Foreskin fibroblast (primary cell): ENCODE measurements at places on chromosomes 5 and 9.

- DNase-seq: peak; percentile 83
Measured at GRCh38 chr5:107431998-107432397, 238.7 kb downstream of the EFNA5 start.

GRCh38 chr9:107624234-107624948 lies 134.8 kb upstream of the KLF4 start:
- peak; percentile 88 for DNase-seq

DNA sequence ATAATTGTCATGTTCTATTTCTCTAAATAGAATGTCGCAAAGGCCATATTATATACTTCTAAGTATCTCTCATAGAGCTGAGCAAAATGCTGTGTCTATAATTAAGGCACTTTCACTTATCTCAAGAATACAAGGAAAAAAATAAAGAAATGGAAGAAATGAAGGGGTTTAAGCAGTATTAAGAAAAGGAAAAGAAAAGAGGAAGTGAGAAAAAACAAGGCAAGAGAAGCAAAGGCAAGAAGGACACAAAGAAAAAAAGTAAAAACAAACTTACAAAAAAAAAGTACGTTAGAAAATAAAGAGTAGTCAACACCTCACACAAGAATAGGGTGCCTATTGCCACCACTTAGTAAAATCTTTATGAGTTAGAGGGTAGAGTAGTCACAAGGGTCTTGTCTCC lies 506.2 kb downstream of the GABRG2 start:
- no peak for DNase-seq

DNA sequence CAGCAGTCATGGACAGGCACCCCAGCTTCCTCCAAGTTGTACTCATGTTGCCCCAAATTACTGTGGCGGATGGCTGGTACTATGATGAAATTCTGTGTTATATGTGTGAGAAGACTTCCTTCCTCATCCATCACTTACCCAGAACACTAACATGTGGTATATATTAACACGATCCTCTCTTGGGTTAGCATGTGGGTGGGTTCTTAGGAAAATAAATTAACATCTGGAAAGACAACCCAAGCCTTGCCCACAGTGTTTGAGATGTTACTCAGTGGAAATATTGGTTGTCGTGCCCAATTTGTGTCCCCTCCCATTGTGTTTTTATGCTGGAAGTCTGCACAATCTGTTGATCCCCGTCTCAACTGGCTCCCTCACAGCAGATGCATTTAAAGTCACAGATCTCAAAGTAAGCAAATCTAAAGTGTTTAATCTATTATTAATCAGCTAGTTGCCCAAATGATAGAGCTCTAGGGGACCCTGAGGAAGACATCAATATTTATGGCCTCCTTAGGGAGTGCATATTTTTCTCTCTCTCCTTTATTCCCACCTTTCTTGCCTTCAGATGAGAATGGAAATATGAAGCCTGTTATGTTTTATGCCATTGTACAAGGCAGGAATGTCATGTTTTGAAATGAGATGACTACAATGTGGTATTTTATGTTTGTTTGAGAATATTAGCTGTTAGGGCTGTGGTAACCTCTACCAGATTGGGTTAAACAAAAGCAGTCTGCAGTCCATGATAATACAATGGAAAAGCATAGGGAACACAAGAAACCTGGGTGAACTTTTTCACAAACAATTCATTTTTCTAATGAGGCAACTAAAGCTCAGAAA lies 93.9 kb downstream of the GRIA1 start:
- peak; percentile 89 for DNase-seq

GRCh38 chr5:180067986-180068385 lies 3.6 kb downstream of the RNF130 start:
- no peak for DNase-seq

GRCh38 chr9:806285-807156 lies 35.0 kb upstream of the DMRT1 start:
- DNase-seq: peak; percentile 10

DNA sequence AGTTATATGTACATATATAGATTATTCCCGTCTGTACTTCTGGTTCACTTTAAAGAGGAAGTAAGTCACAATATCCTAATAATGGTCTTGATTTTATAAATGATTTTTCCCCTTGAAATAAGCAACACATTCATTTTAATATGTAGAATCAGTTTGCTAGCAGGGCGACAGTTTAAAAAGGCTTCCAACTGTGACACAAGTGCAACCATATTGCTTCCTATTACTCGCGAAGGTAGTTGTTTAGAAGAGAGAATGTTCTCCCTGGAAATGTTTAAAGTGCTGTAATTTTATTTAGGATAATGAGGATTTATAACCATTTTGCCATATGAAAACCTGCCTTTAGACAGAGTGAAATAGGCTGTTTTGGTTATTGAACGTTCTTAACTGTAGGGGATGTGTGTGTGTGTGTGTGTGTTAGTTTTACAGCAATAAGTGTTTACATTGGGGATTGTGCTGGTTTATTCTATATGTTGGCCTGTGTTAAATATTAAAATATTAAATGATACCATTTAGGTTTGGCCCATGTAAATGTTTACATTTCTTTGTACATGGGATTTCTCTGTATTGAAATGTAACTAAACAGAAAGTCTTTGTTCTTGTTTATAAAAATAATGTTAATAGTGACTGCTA lies 138.3 kb downstream of the PBX3 start:
- DNase-seq: no peak

DNA sequence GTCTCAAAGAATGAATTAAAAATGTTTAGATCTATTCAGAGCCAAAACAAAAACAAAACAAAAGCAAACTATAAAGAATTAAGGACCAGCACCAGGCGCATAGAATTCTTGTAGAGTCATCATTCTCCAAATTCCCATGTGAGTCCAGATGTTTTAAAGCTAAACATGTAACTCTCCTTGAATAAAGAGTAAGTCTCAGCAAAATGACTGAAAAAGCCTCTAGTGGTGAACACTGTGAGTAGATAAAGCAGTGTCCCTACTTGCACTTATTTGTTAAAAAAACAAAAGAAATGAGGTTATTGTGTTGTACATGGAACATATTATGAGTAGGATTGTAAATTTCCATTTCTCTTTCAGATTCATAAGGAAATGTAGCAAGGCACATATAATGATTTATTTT lies 44.0 kb downstream of the NNT start:
- peak; percentile 40 for DNase-seq

- no peak for DNase-seq
Measured at GRCh38 chr9:92534674-92535073, 1.1 kb downstream of the ECM2 start.

- no peak for DNase-seq
Measured at GRCh38 chr5:176875783-176876505, 23.2 kb downstream of the HK3 start.

GRCh38 chr5:154107756-154108155 lies 69.0 kb downstream of the MFAP3 start:
- no peak for DNase-seq

- no peak for DNase-seq
Measured at GRCh38 chr5:2511126-2511525, 240.4 kb downstream of the IRX2 start.

GRCh38 chr5:4233671-4234070 lies 638.0 kb downstream of the IRX1 start:
- no peak for DNase-seq

GRCh38 chr5:45094876-45095440 lies 286.2 kb downstream of the MRPS30 start:
- DNase-seq: no peak

DNA sequence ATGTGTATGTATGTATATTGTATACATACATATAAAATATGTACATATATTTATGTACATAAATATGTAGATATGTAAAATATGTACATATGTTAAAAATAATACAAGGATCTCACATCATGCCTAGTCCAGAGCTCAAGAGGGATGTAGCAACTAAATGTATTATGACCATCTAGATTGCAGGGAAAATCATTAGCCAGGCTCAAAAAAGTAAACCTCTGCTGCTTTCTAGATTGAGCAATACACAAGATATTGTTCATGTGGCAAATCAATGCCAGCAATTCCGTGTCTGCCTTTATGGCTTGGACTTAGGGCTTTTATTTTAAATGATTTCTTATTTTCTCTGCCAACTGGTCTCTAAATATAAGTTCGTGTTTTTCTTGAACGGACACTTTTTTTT lies 65.2 kb downstream of the RAI14 start:
- no peak for DNase-seq

DNA sequence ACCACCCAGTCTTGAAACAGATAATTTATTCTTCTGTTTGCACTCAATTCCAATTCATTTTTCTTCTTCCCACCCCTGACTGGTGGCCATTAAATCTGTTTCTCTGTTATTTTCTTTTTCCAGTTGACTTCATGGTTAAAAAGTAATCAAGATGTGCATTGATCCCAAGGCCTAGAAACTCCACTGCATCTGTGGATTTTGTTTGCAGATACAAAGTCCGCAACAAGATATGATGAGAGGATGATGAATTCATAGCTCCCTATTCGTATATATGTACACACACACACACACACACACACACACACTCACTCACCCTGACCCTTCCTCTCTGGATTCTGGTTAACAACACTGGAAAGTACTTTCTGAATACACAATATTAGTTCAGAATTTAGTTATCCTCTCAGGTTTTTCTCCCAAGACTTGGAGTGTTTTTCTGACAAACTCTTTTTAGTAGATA lies 52.4 kb downstream of the CD180 start:
- DNase-seq: no peak

- DNase-seq: no peak
Measured at GRCh38 chr9:21039302-21039701, 7.9 kb upstream of the HACD4 start.

DNA sequence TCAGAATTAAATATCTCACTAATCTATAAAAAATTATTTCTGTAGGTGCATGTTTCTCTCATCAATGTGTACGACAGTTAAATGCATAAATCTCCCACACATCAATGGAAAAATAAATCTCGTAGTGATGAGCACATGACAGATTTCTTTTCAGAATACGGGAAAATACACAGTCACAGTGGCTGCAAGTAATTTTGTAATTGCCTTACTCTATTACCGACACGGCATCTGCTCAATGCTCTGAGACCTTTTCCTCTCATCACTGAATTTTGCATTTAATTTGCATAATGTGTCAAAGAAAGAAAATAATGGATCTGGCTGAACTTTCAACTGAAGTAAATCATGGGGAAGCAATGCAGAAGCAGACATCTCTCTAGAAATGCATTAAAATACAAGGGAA lies 37.2 kb downstream of the PDE4D start:
- no peak for DNase-seq

GRCh38 chr9:87615547-87616148 lies 110.3 kb upstream of the CTSL start:
- DNase-seq: no peak

- no peak for DNase-seq
Measured at GRCh38 chr9:81776390-81776789, 87.0 kb upstream of the TLE1 start.

GRCh38 chr5:109994135-109994534 lies 304.4 kb downstream of the MAN2A1 start:
- DNase-seq: no peak

DNA sequence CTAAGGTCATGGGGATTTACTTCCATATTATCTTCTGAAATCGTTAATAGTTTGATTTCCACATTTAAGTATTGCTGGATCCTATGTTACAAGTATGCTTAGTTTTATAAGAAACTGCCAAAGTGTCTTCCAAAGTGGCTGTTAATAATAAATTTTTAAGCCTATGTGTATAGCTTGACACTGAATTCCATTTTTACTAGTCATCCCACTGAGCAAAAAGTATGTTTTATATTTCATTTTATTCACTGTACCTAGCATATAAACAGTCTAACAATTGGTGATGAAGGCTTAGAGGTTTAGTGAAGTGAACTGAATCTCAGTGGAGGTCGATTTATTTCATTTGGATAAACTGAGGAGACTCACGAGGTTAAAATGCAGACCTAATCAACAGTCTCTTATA lies 174.6 kb downstream of the ADAMTS6 start:
- DNase-seq: no peak

- no peak for DNase-seq
Measured at GRCh38 chr9:135693265-135693664, 6.0 kb downstream of the SOHLH1 start.

GRCh38 chr5:146574713-146575112 lies 58.7 kb upstream of the GPR151 start:
- DNase-seq: no peak
